ENCODE measurements at places on chromosomes 3 and 15.
A peak's percentile ranks its signal among the peaks of the same experiment; 100 is the strongest.

- DNase-seq, result no peak
Measured at GRCh38 chr3:158683230-158683962, 10.9 kb upstream of the LXN start.

GRCh38 chr3:6287088-6287875, 573.6 kb upstream of the GRM7 start:
- no peak for DNase-seq

- DNase-seq, result peak; percentile 80
Measured at GRCh38 chr3:72100601-72101187, 315.7 kb upstream of the PROK2 start.

DNA sequence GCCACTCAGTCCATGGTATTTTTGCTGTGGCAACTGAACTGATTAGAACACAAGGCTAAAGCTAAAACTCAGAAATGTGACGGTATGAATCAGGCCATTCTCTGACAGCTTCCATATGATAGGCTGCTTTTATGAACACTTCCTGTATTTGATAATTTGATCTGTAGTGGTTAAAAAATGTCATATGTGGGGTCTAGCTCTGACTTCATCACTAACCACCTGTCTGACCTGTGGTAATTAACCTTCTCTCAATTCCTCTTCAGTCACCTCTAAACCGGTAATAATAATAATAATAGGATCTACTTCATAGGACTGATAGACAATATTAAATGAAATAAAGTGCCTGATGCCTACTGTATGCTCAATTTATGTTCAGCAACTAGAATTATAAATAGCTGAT, 223.2 kb downstream of the MBNL1 start:
- DNase-seq, result no peak

DNA sequence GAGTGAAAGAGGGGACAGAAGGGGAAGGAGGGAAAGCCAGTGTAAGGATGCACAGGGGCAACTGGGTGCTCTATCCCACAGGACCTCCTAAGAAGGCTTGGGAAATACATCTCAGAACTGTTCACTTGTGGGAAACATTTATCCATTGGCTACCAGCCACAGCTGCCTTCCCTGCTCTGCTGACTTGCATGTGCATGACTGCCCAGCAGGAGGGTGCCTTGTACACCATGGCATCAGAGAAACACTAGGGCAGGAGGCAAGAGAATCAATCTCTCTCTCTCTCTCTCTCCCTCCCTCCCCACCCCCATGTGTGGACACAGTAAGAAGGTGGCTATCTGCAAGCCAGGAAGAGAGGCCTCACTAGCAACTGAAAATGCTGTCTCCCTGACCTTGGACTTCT, 62.9 kb upstream of the ZBTB38 start:
- DNase-seq, result no peak

- DNase-seq, result no peak
Measured at GRCh38 chr3:193269343-193270028, 28.5 kb downstream of the PLAAT1 start.

- DNase-seq, result no peak
Measured at GRCh38 chr3:55285156-55285555, 201.9 kb downstream of the WNT5A start.

GRCh38 chr3:50242851-50243542, 7.0 kb downstream of the GNAI2 start:
- DNase-seq, result peak; percentile 31

DNA sequence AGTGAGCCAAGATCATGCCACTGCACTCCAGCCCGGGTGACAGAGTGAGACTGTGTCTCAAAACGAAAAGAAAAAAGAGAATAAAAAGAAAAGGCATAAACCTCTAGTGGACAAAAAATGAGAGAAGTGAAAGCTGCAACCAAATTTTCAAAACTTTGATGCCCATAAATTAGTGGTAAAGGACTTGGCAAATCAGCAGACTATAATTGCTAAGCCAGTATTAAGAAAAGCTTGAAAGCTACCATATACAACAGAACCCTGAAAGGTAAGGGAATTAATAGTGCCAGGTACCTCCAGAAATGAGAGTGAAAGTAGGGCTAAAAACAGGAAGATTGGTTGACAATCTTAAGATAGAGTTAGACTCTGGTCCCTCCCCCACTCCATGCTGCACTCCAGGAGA, 32.9 kb upstream of the SLC22A13 start:
- no peak for DNase-seq

DNA sequence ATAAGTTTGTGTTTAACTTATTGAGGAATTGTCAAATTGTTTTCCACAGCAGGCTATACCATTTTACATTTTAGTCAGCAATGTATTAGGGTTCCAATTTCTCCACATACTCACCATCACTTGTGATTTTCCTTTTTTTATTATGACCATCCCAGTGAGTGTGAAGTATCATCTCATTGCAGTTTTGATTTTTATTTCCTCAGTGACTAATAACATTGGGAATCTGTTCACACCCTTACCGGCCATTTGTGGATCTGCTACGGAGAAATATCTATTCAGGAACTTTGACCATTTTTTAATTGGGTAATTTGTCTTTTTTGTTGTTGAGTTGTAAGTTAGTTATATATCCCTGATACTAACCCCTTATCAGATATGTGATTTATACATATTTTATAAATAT, 54.8 kb upstream of the LMCD1 start:
- no peak for DNase-seq

DNA sequence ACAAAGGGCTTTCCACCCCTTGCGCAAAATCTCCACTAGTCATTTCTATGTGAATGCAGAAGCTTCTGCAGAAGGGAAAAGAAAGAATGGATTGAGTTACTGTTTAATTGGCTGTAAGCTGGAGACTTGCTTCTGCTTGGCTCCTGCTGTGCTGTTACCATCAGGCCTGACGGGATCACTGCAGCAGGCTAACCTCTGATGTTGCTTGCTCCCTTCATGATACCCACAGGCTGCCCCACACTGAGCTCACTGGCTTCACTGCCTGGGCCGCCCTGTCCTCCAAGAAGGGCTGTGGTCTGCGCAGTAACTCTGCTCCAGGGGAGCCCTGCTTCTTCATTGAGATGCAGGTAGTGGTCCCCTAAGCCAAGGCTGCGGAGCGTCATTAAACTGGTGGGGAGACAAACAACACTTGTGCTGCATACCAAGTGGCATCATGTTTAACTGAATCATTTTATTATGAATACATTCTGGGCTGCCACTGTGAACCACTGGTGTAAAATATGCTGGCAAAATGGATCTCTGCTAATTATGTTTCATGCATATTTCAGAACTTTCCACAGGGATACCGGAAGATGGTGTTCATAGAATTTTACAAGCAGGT, 78.6 kb downstream of the WDR49 start:
- peak; percentile 38 for DNase-seq

GRCh38 chr3:131216330-131216729, 165.2 kb upstream of the NUDT16 start:
- no peak for DNase-seq

- DNase-seq, result peak; percentile 22
Measured at GRCh38 chr3:9503283-9503682, 50.3 kb downstream of the LHFPL4 start.

- DNase-seq, result no peak
Measured at GRCh38 chr3:4520033-4520816, 27.1 kb downstream of the ITPR1 start.

DNA sequence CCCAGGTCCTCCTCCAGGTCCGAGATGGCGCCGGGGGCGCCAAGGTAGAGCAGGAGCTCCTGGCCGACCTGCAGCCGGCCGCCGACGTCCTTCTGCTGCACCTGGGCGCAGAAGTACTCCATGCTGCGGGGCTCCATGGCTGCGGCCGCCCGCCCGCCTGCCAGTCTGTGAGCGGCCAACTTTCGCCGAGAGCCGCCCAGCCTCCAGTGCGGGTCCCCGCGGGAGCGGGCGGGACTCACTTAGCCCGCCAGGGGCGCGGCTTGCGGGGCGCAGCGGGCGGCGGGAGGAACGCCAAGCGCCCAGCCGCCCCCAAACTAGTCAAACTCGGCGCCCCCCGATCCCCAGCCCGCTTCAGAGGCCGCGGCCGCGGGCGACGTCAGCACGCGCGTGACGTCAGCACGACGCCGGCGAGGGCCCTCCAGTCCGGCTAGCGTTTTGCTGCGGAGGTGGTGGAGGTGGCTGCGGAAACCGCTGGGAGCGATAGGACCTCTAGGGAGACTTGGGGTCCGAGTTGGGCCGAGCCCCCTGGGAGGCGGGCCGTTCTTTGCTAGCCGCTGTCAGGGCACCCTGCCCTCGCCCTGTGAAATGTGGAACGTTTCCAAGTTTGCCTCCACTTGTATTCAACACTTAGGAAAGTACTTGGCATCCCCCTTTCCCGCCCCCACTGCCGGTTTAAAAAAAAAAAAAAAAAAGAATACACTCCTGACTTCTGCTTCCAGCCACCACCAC, at the start of gene CLASP2:
TSS of gene CLASP2 (minus strand) at position 389 of the 729 bp plus-strand sequence. CDS start at position 137, 252 bp downstream.
- peak; percentile 76 for DNase-seq

GRCh38 chr3:134282659-134283047, 32.0 kb upstream of the RYK start:
- no peak for DNase-seq

GRCh38 chr3:16461463-16462245, 51.8 kb downstream of the RFTN1 start:
- no peak for DNase-seq

- peak; percentile 51 for DNase-seq
Measured at GRCh38 chr15:95291898-95292472, 1038.5 kb upstream of the NR2F2 start.

DNA sequence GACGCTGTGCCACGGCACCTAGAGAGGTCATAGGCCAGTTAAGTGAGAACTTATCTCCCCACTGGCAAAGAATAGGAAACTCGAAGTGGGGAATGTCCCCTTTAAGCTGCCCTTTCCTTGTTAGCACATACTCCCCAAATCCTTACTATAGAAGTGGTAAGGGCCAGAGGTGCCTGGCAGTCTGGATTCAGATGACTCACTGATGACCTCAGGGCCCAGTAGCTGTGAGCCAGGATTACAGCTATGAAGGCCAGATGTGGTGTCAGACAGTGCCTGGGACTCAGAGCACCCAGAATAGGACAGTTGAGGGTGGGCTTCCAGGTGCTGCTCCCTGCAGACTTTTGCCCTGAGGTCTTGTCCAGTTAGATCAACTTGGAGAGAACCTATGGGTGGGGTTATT, 37.7 kb downstream of the PDIA5 start:
- no peak for DNase-seq

DNA sequence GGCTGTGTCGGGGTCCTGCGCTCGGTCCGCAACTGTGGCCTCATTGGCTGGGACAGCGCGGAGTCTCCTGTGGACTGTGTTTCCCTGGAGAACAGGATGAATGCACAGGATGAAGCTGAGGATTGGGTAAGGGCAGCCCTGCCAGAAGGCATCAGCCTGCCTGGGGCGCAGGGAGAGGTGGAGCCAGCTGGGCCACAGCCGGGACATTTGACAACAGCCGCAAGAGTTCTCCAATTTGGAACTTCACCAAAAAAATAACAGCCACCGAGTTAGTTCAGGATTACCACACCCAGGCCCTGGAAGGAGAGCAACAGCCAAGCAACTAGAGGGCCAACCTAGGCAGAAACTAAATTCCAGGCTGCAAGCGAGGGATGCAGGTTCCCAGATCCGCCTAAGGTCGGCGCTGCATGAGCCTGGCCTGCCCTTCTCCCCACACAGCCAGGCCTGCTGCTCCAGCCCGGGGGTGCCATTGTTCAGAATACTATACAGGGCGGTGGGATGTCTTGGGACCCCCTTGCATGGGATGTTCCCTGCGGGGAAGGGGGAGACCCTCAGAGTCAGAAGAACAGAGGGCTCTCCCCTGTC, 229.3 kb downstream of the OCA2 start:
- no peak for DNase-seq

GRCh38 chr3:27454461-27454860, 29.7 kb downstream of the SLC4A7 start:
- no peak for DNase-seq

GRCh38 chr3:14471016-14471415, 68.6 kb downstream of the SLC6A6 start:
- no peak for DNase-seq

- no peak for DNase-seq
Measured at GRCh38 chr15:32873284-32874114, 155.7 kb downstream of the GREM1 start.
